ENCODE measurements at places on chromosomes 3 and 15.
A peak's percentile ranks its signal among the peaks of the same experiment; 100 is the strongest.

- no peak for DNase-seq
These were observed 6.4 kb downstream of the PSTPIP1 start for GRCh38 chr15:77001351-77001750.

GRCh38 chr3:188754267-188754666 is 417.5 kb upstream of the TPRG1 start:
- no peak for DNase-seq

DNA sequence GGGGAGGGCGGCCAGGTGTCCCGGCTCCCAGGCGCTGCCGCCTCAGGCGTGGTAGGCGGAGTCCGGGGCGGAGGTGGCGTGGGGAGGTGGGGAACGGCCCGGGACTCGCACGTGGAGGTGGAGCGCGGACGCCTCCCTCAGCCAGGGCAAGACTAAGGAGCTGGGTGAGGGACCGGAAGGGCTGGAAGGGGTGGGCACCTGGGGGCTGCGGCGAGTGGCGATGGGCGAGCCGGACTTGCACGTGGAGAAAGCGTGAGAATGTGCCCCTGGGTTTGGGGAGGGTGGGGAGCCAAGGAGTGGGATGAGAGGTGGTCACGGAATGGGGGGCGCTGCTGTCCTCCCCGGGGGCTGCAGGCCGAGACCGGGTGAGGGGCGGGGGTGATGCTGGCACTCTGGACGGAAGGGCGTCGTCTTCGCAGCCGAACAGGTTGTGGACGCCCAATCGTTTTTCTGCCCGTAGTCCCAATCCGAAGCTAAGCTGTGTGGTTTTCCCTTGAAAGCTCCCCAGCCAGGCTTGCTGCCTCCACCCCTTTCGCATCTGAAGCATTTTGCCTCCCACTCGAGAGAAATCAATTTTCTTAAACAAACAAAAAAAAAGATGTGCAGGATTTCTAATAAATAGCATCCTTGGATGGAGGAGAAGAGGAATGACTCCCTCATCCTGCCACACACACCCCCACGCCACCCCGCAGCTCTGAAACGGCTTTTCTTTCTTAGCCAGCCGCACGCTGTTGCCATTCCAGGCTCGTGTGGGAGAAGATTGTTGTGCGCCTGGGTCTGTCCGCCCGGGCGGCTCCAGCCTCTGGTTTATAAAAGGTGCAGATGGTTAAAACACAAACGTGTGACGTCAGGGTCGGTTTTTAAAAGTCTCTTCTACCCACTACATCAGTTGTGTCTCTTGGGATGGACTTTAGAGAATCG is 62.5 kb upstream of the ANKRD28 start:
- DNase-seq: peak; percentile 6

- no peak for DNase-seq
These were observed 324.0 kb upstream of the LRRFIP2 start for GRCh38 chr3:37498126-37499039.

GRCh38 chr15:58167095-58167691 is 29.0 kb downstream of the AQP9 start:
- DNase-seq: no peak

DNA sequence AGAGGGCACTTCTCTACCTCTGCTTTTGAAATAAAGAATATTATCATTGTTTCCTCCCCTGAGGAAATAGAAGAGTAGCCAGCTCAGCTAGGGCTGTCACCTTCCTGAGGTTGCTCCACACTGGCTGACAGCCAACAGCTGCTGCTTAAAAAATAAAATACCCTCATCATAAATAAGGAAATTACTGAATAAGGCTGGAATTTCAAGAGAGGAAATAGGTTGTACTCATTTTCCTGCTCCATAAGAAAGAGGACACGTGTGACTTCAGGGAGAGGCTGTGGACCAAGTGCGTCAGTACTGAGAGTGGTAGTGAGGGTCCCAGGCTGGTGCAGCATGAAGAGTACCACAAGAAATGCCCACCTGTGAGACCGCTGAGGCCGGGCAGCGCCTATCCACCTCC is 8.1 kb upstream of the C2CD4B start:
- no peak for DNase-seq

GRCh38 chr3:48919215-48920138 is 835 bp downstream of the ARIH2 start:
- DNase-seq: no peak

- DNase-seq: no peak
These were observed at the start of gene TEX55 for GRCh38 chr3:119145500-119146167. Gene TEX55, plus strand, starts transcription at chr3:119146165. Its CDS starts 25 bp downstream, at chr3:119146190.

DNA sequence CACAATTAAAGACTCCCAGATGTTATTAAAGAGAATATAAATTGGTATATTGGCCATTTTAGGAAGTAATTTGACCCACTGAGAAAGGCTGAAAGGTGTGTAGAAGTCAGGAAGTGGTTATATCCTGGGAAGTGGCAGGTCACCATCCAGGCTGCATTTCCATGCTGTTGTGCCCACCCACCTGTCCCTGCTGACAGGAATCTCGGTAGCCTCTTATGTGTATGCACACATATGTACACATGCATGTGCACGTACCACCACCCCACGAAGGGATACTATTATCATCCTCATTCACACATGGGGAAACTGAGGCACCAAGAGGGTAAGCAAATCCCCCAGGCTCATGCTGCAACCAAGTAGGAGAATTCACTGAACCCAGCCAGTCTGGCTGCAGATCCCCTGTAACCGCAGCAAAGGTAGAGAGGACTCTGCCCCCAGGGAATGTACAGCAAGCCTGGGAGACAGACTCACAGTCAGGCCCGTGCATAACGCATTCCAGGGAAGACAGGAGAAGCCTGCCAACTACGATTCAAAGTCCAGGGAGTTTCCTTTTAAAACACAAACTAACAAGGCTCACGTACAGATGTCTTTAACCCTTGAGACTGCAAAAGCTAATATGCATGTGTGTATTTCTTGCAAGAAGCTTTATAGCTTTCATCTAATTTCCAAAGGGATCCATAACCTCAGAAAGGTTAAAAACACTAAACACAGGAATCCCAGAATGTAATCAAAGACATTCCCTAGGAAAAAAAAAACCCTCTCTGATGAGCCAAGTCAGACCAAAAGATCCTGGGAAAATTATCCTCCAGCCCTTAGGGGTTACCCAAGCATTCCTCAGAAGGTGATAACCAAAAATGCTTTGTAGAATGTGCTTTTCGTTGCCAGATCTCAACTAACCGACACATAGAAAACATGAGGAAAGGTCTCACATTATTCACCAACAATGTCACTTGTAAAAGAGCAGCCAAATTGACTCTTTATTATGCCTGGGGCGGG is 129.6 kb downstream of the ADAMTS17 start:
- DNase-seq: no peak

DNA sequence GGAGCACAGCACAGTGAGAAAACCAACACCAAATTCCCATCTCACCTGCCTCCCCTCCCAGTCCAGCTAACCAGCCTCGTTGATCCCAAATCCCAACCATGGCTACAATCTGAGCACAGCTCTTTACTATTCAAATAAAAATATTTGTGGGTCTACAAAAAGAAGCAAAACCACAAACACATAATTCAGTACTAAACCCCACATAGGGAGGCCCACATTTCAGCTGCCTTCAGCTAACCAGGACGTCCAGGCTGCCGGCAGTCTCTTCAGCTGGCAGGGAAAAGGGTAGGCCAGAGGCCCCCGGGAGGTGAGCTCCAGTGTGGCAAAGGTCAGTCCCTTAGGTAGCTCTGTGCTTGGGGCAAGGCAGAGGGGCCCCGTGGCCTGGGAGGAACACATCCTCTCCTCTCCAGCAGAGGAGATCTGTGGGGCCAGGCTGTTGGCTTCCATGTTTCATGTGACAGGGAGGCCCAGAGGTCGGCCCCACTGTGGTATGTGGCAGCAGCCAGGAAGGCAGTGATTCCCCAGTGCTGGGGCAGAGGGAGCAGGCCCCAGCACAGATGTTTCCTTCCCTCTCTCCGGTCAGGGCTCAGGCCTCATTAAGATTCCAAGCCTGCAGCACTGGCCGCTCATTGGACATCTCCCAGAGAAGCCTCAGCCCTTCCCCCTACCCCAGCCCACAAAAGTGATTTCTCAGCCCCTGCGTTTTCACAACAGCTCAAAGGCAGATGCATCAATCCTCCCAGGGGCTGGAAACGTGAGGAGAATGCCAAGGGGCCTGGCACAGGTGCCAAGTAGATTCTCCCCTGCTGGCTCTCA is 381.4 kb downstream of the NTRK3 start:
- no peak for DNase-seq

DNA sequence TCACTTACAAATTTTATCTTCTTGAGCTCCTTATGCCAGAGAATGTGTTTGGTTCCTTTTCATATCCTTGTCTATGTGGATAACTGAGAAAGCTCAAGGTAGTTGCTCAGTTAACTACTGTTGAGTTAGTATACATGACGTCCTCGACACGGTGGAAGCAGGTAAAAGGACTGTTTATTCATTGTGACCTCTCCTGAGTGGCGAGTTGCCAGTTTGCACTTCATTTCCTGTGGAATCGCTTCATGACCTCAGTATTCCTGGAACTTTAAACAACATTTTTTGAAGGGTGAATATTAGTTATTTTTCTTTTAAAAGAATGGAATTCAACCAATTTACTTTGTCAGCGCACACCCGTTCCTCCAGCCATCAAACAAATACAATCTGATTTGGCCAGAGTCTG is 1.2 kb upstream of the TPRG1 start:
- no peak for DNase-seq

DNA sequence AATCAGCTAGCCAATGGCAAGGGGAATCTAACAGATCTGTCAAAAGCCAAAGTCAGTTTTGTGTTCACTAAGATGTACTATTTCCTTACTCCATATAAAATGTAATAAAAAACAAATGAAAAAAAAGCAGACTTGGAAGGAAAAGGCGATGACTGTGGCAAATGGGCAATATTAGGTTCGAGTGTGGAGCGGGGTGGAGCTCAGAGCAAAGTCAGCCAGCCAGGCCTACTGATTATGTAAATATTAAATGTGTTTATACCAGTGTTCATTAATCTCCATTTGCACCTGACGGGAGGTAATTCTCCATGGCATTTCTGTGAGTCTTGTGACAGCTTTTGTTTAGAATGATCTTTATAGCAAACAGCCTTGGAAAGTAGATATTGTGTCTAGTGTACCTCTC is 96.2 kb upstream of the KCNMB2 start:
- no peak for DNase-seq

DNA sequence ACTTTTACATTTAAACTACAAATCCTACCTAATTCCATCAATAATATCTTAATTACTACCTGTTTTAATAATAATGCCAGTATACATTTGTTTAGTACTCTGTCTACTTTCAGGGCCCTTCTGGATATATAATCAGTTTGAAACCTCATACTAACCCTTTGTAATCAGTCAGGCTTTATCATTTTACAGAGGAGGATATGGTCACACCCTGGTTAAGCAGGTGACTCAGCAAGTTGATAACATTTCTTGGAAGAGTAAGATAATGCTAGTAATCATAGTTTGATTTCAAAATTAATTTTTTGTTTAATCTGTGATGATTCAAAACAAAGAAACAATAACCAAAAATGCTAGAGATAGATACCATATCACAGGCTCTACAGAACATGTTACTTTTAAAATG is 208.2 kb upstream of the MANF start:
- DNase-seq: no peak

GRCh38 chr3:29754346-29754745 is 473.5 kb downstream of the RBMS3 start:
- no peak for DNase-seq

DNA sequence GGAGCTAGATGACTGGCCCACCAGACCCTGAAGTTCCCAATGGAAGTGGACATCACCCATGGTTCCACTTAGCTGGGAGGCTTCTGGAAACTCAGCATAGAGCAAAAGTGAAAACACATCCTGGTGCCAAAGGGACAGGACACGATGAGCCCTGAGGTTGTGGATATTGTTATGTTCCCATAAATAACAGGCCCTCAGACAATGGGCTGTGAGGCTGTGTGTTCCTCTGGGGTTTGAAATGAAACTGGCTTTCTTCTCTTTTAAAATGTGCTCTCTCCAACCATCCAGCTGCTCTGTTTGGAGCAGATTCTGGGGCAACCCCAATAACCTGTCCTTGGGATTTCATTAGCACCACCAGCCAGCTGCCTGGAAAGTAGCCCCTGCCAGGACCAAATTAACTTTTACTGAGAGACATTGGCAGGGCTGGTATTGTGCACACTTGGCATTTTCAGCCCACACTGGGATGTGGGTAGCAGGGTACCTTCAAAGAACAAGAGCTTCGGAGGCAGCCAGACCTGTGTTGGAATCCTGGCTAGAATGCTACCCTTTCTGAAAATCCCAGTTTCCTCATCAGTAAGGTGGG is 97.5 kb downstream of the DNAJB8 start:
- DNase-seq: no peak

GRCh38 chr3:71372911-71373637 is 210.5 kb downstream of the FOXP1 start:
- no peak for DNase-seq

DNA sequence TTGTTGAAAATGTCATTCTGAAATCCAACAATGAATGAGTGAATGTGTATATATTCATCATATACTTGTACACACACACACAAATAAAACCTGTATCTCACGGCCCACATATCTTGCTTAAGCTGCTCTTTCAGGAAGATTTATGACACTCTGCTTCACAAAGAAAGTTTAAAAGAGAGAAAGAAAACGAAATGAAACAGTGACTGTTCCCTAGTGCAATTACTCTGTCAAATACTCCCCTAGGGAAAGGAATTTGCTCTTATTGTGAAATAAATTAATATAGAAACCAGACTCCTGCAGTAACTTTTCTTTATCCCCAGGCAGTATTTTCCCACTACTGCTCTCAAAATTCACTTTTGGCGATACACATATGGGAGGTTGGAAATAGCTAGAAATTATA is 329.1 kb downstream of the VPS13C start:
- no peak for DNase-seq

DNA sequence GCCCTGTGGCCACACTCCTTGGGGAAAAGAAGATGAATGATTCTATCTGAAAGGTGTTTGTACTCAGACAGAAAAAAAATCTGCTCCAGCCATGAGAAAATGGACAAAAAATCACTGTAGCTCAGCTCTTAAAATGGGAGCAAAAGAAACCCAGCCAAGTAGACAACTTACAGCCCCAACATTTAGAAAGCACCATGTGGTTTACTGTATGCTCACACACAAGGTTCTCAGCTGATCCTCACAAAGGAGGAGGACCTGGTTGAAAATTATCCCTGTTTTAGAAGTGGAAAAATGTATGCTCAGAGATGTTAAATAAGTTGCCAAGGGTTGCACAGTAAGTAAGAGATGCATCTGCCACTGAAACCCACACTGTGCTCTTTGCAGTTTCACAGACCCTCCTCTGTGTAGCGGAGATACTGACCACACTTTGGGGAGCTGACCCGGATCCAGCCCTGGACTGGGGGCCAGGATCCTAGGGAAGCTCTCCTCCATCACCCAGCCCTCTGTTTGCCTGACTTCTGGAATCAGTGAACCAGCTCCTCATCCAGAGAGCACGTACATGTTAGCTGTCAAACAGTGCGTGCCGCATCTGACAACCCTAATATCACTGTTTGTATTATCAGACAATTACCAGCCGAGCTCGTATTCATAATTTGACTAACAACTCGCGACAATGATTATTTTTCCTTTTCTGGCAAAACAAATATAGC is 32.7 kb upstream of the TPRG1 start:
- DNase-seq: no peak

GRCh38 chr3:46517016-46517783 is 19.4 kb downstream of the RTP3 start:
- DNase-seq: no peak
